ENCODE measurements at places on chromosomes 4 and X.

GRCh38 chrX:82765811-82766210 is 742.3 kb upstream of the POU3F4 start:
- no peak for DNase-seq

DNA sequence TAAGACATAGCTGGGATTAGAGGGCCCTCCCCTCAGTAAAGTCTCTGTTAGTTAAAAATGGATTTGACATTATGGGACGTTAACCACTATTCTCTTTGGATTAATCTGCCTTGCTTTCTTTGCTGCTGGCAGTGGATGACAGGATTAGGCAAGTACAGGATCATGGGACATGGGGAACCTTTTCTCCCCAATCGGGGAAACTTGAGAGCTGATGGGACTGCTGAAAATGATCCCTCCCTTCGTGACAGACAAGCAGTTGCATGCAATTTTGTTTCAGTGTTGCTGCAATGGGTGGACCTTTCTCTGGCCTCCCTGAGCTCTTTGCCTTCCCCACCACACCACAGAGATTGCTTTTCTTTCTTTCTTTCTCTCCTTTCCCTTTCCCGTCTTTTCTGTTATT is 120.2 kb upstream of the BANK1 start:
- DNase-seq: no peak

- DNase-seq: no peak
These were observed 232.3 kb upstream of the NEIL3 start for GRCh38 chr4:177077095-177077971.

GRCh38 chrX:72054779-72055489 is 76.8 kb downstream of the RTL5 start:
- DNase-seq: peak; percentile 59

DNA sequence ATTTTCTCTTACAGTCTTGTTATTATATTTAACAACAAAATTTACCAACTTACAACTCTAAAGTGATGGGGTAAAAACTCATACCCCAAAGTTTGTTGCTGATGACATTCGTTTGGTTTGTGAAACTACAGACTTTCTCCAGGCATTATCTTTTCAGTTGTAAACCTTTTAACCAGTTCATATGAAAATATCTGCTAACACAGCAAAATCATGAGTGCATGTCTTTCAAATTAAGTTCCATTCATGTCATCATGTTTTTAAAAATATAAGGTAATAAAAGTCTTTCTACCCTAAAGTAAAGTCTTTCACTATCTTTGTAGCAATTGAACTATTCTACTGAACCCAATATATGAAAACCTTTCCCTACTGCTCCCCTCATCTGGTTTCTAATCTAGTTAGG is 3.4 kb upstream of the GALNTL6 start:
- DNase-seq: no peak

DNA sequence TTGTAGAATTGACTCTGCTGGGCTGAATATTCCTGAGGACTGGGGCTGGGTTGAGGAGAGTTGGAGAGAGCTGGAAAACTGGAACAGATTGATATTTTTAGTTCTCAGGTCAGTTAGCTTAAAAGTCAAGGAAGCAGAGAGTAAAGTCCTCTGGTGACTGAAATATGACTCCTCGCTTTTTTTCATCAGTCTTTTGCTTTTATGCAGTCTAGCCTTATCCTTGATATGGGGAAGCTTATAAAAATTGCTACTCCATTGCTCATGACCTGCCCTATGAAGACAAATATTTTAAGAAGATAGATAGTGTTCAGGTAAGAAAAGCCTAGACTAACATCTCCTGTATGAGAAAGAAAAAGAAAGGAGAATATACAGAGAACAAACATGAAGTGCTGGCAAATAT is 152.7 kb downstream of the C4orf33 start:
- DNase-seq: no peak

DNA sequence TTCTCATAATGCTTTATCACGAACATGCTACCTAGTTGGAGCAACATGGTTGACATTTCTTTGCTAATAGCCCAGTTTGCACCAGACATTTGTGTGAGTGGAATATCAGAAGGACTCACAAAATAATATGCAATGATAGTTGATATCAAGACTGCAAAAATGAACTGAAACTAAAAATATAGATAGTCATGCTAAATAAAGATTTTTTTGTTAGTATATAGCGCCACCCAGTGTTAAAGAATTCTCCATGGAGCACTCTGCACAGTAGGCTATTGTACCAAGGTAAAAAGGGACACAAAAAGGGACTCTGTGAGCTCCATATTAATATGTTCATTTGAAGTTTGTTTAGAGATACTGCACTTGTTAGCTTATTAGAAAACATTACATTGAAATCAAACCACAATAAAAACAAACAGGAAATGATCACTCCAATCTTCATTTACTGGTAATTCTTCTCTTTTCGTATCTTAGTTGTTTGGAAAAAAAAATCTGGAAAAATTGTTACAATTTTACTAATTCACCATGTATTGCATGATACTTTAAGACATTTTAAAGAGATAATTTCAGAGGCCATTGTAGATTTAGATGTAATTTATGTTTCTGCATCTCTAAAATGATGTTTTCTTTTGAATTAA is 1509.6 kb downstream of the ADGRL3 start:
- peak; percentile 60 for DNase-seq

GRCh38 chr4:18421519-18421918 is 400.0 kb upstream of the LCORL start:
- no peak for DNase-seq

- DNase-seq: peak; percentile 80
These were observed 35.4 kb upstream of the SPON2 start for GRCh38 chr4:1207603-1208265.

DNA sequence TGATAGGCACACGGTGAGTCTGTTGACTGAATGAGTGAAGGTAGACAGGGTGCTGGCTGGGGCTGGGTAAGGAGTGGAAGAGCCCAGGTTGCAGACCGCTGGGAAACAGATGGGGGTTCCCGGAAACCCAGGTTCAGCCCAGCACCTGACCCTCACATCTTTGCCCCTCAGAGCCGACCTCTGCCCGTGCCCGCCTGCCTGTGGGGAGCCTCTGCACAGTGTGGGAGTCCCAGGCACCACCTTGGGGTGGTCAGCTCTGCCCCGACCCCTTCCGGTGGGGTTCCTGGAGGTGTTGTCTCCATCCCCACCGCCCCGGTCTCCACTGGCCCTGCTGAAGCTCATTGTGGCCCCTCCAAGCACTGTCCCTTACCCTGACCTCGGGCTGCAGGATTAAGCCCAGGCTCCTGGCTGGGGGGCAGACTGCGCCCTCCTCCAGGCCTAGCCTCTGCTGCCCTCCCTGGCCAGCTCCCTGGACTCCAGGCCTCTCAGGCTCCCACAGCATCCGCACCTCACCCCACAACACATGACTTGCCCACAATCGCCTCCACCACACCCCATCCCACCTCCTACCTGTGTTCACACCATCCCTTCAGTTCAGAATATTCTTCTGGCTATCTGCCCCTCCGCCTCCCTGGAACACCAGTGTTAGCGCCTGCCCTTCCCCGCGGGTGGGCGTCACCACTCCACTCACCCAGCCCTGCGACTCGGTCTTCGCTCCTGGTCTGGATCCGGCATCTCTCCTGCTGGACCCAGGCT is 21.4 kb downstream of the HMX1 start:
- DNase-seq: no peak

DNA sequence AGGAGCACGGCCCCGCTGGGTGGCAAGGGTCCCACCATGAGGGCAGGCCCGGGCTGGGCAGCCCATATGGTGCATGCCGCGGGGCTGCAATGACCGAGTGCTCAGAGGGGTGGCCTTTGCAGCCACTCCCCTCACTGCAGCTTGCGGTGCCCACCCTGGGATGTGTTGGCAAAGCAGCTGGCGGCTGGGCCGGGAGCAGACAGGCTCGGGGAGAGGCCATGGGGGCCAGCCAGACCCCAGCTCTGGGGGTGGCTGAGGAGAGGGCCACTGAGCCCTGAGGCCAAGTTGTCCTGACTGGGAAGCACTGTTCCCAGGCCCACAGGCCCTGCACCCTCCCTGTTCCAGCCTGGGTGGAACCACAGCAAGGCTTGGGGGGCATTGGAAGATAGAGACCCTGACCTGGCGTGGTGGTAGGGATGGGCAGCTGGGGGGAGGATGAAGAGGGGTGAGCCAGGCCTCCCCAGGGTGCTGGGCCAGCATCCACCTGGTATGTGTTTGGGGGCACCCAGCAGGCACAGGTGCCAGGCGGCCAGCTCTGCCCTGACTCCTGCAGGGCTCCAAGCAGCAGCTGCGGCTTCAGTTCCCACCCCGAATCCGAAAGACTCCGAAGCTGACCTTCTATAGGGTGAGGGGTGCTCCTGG is 18.4 kb upstream of the RNF4 start:
- DNase-seq: no peak

DNA sequence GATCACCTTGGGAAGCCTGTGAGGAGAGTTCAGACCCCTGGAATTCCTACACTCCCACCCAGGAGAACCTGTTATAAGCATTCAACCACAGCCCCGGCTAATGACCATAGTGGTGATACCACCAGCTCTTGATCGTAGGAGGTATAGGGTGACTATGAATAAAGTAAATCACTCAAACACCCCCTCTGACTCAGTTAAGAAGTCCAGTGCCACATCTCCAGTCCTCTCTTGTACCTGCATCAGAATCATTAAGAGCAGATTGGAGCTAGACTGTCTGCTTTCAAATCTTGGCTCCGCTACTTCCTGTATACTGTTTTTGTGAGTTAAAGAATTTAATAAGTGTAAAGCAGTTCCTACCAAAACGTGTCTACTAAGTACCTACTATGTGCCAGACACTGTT is 565.1 kb upstream of the DIPK2B start:
- DNase-seq: no peak

GRCh38 chr4:173289353-173289727 is 44.8 kb downstream of the HMGB2 start:
- DNase-seq: no peak

Measured in Ammon's horn (tissue), 1 donor.